ENCODE measurements at places on chromosomes 1 and 21.
A peak's percentile ranks its signal among the peaks of the same experiment; 100 is the strongest.

DNA sequence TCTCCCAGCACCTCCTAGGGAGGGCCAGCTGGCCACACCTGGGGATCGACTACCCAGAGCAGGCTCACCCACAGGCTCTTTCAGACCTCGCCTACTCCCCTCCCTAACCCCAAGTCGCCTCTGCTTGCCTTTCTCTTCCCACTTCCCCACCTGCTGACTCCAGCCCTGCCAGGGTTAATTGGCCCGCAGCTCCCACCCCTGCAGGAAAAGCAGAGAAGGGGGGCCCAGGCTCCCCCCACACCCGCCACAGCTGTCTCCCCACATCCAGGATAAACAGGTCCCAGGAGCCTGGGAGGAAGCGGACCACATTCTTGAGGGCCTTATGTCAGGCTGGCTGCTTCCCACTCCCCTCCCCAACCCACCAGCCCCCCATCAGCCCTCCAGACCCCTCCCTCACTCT, 45.0 kb downstream of the TAS1R2 start:
- no peak for DNase-seq

DNA sequence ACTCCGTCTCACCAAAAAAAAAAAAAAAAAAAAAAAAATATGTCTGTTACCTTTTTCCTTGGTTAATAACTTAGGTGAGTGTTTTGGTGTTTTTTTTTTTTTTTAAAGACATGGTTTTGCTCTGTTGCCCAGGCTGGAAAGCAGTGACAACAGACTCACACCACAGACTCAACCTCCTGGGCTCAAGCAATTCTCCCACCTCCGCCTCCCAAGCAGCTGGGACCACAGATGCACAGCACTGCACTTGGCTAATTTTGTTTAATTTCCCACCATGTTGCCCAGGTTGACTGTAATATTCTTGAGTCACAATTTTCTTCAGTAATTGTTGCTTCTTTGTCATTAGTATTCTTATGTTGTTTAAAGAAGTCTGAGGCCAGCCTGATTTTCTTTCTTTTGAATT, 149.2 kb upstream of the SYT6 start:
- no peak for DNase-seq

DNA sequence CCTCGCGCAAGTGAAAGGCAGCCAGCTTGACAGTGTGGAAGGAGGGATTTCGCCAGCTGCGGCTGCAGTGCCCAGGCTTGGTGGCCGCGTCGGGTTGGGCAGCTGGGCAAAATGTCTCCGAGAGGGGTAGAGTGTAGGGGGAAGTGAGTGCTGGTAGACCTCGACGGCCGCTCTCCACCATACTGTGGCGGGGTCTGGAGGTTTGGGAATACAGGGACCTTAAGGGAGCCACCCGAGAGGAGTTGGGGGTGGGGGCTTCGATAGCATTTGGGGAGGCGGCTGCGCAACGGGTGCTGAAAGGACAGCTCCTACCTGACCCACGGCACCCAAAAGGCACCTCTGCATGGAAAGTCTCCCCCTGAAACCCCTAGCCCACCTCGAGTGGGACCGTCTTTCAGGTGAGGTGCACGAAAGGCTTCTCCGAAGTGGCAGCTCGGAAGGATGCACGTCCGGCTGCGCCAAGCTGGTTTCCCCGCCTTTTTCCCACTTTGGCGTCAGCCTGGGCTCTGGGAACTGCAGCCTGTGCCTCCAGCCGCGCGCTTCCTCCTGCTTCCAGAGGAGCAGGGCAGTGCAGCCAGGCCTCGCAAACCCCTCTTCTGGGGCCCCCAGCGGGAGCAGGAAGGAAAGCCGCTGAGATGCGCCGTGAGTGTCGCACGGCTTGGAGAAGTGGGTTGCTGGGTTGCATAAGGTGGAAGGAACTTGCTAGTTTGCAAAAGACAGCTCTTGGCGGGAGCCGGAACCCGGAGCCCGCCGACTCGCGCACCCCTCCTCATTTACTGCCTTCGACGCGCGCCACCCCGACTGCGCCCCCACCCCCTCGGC, 531 bp upstream of the HMGN2 start:
- DNase-seq: peak; percentile 6

DNA sequence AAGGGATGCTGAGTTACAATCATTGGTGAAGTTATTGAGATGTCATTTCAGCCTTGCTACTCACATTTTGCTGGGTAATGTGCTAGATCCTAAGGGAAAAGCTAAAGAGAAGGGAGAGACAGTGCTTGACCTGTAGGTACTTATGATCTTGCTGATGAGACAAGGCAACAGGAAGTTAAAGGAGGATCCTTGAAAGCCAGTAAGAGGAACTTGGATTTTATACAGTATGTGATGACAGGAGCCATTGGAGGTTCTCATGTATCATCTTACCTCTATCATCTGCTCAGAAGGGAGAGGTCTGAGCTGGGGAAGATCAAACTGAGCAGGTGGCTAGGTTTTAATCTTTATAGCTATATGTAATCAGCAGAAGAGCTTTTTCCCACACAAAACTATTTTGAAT, 6.3 kb downstream of the APOBEC4 start:
- no peak for DNase-seq

- no peak for DNase-seq
These were observed 140.8 kb upstream of the RAB4A start for GRCh38 chr1:229130028-229130668.

DNA sequence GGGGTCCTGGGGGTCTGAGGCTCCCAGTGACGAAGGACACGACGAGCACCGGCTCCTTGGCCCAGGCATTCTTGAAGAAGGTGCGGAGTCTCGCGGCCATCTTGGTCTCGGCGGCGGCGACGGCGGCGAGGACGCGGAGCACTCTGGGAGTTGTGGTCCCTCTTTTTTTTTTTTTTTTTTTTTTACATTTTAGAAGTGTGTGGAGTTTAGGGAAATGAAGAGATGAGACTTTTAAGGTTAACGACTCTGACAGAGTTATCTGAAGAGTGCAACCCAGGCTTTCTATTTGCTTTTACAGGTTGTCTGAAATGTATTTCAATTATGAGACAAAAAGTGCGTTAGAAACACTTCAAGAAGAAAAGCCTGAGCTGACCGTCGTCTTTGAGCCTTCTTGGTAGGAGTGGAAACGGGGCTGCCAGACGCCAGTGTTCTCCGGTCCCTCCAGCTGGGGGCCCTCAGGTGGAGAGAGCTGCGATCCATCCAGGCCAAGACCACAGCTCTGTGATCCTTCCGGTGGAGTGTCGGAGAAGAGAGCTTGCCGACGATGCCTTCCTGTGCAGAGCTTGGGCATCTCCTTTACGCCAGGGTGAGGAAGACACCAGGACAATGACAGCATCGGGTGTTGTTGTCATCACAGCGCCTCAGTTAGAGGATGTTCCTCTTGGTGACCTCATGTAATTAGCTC, 9.7 kb downstream of the OR2B11 start:
- peak; percentile 2 for DNase-seq

- no peak for DNase-seq
These were observed 1.1 kb upstream of the FABP3 start for GRCh38 chr1:31373897-31374486.

DNA sequence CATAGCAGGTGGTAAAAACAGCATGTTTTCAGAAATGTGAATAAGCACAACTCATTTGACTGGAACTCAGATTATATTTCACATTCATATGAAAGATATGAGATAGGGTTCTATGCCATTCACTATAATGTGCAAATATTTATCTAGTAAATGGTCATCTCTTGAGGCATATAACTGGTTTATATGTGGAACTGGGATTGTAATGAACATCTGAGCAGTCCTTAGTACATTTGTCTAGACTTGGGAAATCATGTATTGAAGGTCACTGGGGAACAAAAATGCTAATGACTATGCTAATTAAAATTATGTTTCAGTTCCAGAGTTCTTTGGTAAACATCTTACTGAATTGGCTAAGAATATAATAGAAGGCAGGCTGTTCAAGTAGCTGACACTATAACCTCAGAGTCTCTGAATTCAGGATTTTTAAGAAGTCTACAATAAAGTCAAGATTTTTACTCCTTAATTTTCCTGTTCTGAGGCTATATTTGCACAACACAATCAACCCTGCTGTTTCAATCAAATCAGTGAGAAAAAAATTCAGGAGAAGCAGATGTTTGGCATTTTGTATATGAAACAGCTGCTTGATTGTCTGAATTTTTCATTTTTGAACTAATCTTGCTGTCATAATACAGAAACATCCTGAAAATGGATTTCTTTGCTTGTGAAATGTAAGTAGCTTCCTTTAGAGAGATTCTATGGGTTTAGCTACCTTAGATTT, 244.8 kb upstream of the RGS18 start:
- no peak for DNase-seq

DNA sequence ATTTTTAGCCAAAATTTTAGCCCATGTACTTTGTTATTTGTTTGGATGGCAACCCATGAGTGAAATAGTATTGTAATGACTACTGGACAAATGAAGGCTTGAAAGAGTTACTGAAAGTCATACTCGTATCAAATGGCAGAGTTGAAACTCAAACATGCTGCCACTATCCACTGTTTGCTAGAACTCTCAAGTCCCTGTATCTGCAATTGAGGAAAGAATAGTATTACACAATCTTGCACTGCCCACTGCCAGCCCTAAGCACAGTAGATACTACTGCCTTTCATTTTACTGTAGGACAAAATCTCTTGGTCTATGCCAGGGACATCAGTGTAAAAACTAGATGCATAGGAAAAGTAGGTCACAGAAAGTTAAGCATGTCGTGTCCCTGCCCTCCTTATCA, 581.1 kb upstream of the PLXNA2 start:
- DNase-seq: no peak

DNA sequence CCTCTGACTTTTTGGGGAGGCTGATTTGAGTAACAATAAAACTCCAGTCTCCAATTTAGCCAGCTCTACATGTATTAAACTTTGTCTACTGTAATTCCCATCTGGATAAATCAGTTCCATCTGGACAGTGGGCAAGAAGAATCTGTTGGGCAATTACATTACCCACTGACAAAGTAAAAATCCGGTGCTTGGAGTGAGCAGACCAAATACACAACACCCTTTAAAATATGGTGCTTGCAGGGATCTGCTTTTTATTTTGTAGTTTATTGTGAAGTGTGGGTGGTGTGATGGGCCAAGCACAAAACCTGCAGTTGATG, 8.9 kb upstream of the CD55 start:
- DNase-seq: no peak

GRCh38 chr1:82991569-82991968, 1007.4 kb downstream of the TTLL7 start:
- no peak for DNase-seq

DNA sequence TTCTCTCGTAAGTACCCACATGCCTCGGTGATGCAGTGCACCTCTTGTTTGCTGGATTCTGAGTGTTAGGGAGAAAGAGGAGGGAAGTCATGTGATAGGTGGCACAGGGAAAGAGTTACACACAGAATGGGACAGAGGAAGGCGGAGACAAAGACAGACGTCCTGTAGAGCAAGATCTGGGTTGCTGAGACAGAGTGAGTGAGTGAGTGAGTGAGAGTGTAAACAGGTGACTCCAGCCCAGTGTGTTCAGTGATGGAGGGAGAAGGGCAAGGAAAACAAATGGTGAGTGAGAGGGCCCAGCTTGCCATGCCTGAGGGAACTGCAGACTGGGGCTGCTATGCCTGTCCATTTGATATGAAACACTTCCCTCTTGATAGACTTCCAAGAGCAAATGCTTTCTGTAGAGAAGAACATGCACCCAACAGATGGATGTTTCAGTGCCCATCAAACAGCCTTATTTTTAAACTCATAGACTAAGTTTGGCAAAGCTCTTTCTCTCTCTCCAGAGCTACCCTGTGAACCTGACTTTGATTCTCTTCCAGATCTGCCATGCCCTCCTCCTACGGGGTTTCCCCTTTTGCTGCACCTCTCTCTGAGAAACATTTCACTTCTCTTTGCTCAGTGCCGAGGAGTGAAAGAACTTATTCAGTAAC, 209.9 kb upstream of the COA6 start:
- DNase-seq: no peak

DNA sequence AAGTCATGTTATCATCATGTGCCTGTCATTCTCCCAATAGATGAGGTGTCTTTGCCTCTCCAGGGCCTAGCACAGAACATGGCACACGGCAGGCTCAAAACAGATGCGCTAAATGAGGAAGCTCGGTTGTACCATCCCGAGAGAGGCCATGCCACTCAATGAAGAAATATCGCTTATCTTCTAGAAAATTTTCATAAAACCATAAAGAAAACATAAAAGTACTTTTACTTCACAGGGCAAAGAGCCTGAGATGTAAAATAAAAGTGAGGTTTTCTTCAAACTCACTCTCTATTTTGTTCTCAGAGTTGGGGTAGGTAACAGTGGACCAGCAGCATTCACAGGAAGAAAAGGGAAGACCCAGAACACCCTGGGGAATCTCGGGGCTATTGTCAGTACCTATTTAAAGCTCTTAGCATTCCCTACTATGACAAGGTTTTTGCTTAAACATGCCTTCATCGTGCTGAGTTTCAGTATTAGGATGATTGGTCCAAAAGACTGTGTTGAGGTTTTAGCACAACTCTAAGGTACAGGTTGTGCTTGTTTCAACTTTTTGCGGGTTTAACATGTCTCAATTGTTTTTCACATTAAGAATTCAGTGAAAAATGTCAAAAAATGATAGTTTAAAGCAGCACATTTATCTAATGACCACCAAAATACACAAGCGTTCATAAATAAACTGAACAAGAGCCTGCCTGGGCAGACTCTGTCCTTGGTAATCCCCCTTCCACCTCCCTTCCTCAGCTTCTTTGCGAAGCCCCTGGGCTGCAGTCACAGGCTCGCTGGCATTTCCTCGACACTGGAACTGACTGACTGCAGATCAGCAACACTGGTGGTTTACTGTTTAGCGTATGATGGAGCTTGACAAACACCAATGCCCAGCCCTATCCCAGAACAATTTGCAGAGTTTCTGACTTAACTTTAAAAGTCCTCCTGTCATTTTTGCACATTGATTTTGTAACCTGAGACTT, 55.6 kb downstream of the COQ8A start:
- DNase-seq: no peak

- no peak for DNase-seq
These were observed 4.1 kb upstream of the POFUT2 start for GRCh38 chr21:45291613-45292398.

GRCh38 chr1:235229868-235230267, 68.8 kb upstream of the RBM34 start:
- no peak for DNase-seq

GRCh38 chr21:28112511-28112910, 880.2 kb downstream of the LTN1 start:
- no peak for DNase-seq

- DNase-seq: no peak
These were observed 75.3 kb upstream of the ARTN start for GRCh38 chr1:43858324-43858723.

GRCh38 chr1:209549443-209550205, 33.9 kb upstream of the CAMK1G start:
- DNase-seq: no peak

GRCh38 chr21:24856326-24856725, 751.0 kb downstream of the MRPL39 start:
- DNase-seq: no peak

- no peak for DNase-seq
These were observed 12.0 kb downstream of the CLEC20A start for GRCh38 chr1:178484698-178485225.

DNA sequence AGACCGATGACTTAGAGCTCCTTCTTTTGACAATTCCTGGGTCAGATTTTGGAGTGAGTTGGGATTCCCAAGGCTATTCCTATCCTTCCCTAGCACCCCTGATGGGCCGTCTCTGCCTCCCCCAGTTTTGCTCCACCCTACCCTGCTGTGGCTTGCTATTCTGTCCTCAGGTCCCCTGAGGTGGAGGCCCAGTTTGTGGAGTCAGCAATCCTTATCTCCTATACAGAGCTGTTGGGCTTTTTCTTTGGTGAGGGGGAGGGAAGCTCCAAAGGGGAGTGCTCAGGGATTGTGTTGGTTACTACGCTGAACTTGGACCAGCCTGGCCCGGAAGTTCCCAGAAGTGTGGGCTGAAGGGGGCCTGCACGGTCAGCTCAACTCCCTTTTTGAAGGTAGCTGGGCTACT, 7.6 kb downstream of the SESN2 start:
- no peak for DNase-seq
